ENCODE measurements at places on chromosomes 3 and 15.
A peak's percentile ranks its signal among the peaks of the same experiment; 100 is the strongest.

DNA sequence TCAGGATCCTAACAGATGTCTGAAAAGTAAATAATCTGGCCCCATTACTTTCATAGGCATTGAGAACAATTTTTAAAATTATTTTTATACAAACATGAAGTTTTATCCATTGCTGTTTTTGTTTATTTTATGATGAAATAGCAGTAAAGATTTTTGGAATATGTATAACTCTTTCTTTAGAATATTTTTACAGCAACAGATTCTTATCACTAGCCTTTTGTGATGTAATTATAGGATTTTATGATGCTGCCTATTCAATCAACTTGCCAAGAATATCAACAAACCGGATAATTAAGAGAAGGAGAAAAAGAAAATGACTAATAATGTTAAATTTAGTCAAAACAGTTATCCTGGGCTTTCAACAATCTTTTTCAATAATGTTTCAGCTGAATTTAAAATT, 386.3 kb downstream of the ZIC1 start:
- no peak for DNase-seq

DNA sequence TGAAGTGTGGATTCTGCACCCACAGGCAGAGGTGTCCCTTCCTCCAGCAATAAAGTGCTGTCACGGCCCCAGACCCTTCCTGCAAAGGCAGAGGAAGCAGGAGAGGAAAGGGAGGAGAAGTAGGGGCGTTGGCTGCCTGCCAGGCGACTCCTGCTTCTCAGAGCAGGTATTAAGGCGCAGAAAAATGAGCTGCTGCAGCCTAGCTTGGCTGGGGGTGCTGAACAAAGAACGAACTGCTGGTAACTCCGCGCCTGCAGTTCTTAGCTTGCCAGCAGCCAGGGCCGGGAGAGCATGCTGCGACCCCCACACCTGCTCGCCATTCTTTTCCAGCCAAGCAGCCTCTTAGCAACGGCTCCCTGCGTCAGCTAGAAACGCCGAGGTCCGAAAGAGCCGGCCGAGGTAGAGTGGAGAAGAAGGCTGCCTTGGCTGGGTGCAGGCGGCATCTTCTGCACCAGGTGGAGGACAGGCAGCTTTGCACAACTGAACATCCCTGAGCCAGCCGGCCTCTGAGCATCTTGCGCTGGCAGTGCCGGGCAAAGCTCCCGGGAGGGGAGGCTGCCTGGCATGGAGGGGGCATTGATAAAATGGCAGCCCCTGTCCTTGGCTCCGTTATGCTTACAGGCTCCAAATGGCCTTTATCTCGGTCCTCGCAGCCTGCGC, 296.0 kb downstream of the MEX3B start:
- no peak for DNase-seq

- no peak for DNase-seq
Observed at GRCh38 chr3:160546727-160547126, 18.6 kb downstream of the KPNA4 start.

DNA sequence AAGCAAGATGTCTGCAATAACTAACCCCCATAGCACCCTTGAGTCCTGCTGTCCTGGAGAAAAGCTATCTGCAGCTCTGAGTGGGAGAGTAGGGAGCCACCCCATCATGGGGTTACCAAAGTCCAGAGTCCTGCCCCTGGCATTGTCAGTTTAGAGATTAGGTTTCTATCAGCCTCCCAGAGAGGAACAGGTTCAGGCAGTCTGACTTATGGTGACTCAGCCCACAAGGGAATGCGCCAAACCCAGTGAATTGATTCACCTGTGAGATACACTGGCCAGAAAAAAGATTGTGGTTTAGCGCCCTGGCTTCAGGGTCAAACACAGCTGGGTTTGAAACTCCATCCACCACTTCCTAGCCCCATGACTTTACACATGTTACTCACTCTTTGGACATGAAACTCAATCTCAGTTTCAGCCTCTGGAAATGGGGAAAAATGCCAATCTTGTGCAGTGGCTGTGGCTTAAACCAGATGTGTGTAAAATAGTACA, 263.6 kb upstream of the HES1 start:
- peak; percentile 94 for DNase-seq

DNA sequence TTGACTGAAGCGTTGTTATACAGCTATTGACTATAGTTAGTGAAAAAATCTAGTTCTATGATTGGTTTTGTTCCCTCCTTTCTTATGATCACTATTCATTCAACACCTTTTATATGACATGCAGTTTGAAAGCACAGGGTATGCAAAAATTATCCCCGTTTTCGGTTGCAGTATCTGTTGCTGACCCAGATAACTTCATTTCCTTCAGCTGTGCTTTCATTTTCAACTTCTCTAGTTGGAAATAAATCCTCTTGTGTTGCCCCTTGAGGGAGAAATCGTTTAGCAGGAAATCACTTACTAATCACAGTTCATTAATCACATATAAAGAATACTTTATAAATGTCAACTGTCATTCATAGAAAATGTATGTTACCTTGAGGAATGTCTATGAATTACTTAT, 55.1 kb downstream of the MBNL1 start:
- no peak for DNase-seq

DNA sequence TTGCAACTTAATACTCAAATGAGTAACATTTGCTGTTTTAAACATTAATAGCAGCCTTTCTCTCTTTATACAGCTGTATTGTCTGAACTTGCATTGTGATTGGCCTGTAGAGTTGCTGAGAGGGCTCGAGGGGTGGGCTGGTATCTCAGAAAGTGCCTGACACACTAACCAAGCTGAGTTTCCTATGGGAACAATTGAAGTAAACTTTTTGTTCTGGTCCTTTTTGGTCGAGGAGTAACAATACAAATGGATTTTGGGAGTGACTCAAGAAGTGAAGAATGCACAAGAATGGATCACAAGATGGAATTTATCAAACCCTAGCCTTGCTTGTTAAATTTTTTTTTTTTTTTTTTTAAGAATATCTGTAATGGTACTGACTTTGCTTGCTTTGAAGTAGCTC, 40.3 kb downstream of the CTNNB1 start:
- DNase-seq: no peak

DNA sequence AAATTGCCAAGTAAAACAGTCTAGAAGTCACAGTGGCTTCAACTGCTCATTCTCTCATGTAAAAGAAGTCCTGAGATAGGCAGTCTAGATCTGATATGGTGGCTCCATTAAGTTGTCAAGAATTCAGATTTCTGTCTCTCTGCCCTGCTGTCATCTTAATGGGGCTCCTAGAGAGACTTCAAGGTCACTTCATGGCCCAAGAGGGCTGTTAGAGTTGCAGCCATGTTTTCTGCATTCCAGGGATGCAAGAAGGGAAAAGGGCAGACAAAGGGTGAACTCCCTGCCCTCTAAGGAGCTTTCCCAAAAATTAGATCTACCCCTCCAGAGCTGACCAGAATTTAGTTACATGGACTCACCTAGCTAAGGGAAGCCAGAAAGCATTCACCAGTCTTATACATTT, 23.1 kb downstream of the ABHD2 start:
- DNase-seq: no peak

- DNase-seq: no peak
Observed at GRCh38 chr3:139811331-139811730, 123.7 kb upstream of the CLSTN2 start.

DNA sequence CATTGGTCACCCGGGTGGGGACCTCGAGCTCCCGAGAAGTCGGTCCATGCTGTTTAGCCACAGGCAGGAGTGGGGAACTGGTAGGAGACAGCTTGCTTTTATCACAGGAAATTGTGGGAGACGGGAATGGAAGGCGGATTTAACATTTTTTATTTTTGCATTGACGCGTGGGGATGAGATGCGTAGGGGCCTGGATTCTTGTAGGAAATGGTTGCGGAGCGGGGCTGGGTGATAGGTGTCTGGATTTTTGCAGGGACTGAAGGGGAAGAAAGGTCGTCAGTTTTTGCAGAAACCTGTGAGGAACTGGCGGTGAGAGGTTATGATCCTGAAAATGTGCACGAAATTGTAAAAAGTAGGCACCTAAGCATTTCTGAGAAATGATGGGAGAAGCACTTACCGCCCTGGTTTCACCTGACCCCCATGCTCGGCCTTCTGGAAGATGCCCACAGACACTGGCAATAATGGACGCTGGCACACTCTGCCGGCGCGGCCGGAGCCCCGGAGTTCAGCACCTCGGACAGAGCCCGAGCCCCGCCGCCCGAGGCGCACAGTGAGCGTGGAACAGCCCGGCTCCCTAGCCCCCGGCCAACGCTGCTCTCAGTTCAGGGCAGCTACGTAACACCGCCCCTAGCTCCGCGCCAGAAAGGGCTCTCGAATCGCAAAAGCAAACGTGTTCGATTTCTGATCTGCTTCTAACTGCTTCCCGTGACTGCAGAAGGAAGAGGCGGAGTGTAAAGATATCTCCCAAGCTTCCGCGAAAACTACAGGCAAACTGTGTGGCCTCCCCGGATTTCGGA, 928 bp downstream of the ANKRD34C start:
- peak; percentile 5 for DNase-seq

DNA sequence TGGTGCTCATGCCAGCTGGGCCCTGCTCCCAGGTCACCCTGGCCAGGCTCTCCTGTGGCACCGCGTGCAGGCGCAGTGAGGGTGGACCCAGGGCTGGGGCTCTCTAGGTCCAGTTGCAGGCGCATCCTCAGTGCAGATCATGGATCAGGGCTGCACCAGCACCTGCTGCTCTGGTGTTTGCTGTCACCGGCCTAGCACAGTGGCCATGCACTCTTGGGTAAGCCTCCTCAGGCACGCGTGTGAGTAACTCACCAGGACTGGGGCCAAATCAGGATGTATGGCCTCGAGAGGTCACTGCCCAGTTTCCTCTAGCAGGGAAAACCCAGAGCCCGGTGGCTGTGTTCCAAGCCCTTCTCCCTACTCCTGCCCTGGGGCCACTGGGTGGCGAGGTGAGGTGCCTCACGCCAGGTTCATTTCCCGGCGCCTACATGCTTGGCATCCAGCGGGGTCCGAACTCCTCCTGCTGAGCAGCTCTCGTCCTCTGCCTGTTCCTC, 45.5 kb upstream of the SLC41A3 start:
- no peak for DNase-seq

- DNase-seq: no peak
Observed at GRCh38 chr3:106006001-106006400, 137.2 kb upstream of the CBLB start.

- DNase-seq: no peak
Observed at GRCh38 chr3:64081235-64081630, 57.9 kb upstream of the PSMD6 start.

- DNase-seq: no peak
Observed at GRCh38 chr15:88490036-88490435, 22.5 kb downstream of the MRPS11 start.

DNA sequence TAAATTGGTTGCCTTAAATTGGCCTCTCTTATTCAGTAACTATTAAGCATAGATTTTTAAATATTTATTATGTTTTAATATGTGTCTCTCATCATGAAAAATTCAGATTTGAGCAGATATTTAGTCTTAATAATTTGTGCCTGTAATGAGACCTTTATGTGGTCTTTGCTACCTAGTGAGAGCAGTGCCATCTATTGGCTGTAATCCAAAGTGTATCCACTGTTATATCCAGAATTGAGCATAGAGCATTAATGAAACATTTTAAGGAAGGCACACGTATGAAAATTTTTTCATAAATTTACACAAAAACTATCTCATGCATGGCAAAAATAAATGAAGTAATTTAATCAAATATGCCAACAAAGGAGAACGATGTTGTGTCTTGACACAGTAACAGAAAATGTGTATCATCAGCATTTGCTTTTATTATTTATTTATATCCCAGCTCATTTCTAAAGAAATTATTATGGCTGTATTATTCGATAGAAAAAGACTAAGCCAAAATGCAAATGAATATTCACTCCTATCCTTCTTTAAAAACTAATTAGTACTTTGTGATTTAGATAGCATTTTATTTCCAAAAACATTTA, 203.5 kb downstream of the RSRC1 start:
- peak; percentile 38 for DNase-seq

- DNase-seq: no peak
Observed at GRCh38 chr3:48238531-48239085, 2.3 kb upstream of the ZNF589 start.

DNA sequence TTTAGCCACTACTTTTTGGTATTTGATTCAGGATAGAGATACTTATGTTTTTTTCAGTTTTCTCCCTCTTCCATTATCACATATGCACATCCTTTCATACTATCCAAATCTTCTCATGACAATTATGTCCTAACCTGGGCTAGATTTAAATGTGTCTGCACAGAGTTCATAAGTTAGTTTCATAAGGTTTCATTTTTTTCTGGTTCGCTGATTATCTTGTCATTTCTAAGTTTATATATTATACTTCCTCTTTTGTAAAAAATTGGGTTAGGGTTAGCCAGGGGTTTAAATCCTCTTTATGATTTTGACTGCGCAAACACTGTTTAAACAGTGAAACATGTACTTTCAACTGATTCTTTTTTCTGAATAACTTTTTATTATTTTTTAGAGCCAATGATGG, 148.6 kb downstream of the SST start:
- DNase-seq: no peak

DNA sequence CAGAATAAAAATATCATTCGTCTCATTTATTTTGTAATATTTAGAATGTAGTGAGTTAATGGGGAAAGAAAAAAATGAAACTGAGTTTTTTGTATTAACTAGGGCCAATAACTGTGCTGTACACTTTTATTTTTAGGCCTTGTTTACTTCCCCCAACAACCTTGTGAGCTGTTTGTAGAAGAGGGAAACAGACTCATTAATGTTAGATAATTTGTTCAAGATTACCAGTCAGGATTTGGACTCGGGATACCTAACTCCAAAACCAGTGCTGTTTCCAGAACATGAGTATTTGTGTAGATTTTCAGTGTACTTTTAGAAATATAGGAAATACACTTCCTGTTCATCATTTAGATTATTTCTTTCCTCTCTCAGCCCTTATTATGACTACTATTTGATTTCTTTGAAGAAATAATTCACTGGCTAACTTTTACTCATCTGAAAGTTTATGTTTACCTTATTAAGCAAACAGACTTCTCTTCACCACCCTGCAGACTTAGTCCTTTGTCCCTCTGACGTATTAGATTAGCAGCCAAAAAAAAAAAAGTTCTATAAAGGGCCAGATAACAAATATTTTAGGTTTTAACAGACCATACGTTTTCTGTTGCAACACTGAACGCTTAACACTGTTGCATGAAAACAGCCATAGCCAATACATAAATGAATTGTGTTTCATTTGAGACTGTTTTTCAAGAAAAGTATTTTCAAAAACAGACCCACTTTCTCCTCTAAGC, 192.5 kb upstream of the CGNL1 start:
- DNase-seq: no peak

DNA sequence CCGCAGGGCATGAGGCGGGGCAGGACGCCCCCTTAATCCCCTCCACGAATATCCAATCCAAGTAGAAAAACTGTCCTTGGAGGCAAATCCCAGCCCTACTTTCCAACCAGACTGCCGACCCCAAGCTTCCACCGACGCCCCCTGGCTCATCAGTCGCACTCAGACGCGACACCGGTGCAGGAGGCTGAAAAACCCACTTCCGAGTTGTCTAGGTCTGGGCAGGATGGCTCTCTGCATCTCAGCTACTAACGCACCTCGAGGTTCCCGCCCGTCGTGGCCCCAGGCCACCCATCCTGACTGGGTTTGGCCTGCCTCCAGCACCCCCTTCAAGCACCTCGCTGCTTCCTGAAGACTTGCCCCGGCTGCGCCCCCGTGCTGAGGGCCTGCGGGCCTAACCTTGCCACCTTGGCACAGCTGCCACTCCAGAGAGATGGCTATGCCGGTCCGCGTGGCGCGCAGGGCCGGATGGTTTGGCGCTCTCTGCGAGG, 15.5 kb downstream of the RGMA start:
- DNase-seq: no peak
